Articular chondrocyte of knee joint (primary cell): ENCODE measurements at places on chromosomes 2 and 18. TPM values are rescaled to one million over a fixed set of nuclear protein-coding genes. Genes with fewer than 3 reads are reported as not detected.

The PLCD4 gene
- 14.0 and 14.2 TPM in 2 replicates for total RNA-seq

The NOSTRIN gene
- 1.4 and 1.5 TPM in 2 replicates for total RNA-seq

The CNGA3 gene
- total RNA-seq, result 0.43 TPM in 1 of 2 replicates, not detected in the other

The DNAH7 gene
- 2.7 and 5.2 TPM in 2 replicates for total RNA-seq
